Activated naive CD4-positive, alpha-beta T cell treated with anti-CD3 and anti-CD28 coated beads for 36 hours (primary cell): ENCODE measurements at places on chromosomes 5 and 9. TPM values are rescaled to one million over a fixed set of nuclear protein-coding genes. Genes with fewer than 3 reads are reported as not detected.
A peak's percentile ranks its signal among the peaks of the same experiment; 100 is the strongest.

- no peak for DNase-seq
Observed at GRCh38 chr5:11928909-11929308, 24.7 kb upstream of the CTNND2 start.

DNA sequence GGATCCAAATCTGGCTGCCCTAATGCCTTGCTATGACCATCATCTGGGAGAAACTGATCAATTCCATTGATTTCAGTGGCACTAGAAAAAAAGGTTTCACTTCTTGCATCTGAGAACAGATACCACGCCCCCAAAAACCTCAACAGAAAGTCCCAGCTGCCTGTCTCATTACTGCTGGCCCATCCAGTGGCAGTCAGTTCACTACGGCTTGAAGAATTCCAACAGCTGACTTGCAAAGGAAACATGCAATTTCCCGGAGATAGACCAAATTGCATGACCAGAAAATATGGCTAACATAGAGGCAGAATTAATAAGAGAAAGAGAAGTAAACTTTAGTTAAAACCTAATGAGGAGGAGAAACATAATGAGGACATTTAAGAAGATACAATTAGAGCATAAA is 48.6 kb downstream of the UGCG start:
- peak; percentile 35 for DNase-seq

- peak; percentile 69 for DNase-seq
Observed at GRCh38 chr9:85425153-85425611, 316.6 kb downstream of the AGTPBP1 start.

- DNase-seq: no peak
Observed at GRCh38 chr5:40616781-40617180, 62.9 kb upstream of the PTGER4 start.

GRCh38 chr5:142597546-142598337 is 88.1 kb downstream of the FGF1 start:
- peak; percentile 42 for DNase-seq

DNA sequence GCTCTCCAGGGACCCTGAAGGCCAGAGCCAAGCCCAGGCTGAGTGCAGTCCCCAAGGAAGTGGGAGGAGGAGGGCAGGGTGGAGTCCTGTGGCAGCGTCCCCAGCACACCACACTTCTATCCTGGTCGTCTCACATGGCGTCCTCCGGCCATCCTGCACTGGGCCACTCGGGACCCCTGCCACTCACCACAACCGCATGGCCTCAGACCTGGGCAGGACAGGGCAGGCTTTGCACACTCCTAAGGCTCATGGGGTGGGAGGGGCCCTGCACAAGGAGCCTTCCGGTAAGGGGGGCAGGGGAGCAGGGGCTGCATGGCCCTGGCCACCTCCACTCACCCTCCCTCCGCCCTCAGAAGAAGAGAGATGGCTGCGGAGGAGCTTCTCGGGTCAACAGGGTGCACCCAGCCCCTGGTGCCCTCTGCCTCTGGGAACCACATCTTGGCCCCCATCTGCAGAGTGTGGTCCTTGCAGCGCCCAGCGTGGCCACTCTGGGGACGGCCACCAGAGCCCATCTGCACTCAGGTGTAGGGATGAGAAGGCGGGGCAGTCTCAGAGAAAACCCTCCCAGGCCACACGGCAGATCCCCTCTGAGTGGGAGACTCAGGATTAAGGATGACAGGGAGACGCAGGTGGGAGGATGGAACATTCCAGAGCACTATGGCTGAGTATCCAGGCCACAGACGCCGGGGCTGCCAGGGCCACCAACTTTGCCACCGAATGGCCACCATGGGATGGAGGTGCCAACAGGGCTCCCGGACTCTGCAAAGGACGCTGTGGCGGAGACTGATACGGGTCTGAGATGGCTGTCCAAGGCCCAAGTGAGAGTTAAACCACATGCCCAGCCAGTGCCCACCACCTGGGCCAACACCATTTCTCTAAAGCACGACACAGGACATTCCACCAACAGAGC is 7.6 kb downstream of the TPPP start:
- no peak for DNase-seq

GRCh38 chr5:151775025-151775606 is 3.4 kb downstream of the G3BP1 start:
- DNase-seq: no peak

DNA sequence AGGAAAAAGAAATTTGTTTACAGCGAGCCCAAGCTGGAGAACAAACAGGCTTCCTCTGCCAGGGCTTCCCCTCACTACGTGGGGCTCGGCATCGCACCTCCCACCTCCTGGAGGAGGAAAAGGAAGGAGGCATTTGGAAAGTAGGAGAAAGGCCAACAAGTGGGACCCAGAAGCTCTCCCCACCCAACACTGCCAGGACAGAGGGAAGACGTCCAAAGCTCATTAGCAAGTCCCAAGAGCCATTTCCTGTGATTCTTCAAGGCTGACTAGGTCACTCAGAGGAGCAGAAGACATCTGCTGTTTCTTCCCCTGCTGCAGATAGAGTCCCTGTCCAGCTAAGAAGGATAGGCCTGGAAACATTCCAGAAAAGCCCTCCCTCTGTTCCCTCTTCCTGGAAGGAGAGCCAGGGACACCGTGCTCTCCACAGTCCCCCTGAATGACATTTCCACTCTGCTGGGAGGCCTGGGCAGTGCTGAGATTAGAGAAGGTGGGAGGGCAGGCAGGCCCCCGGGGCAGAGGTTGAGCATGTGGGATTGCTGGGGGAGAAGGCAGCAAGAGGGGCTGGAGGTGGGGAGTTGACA is 57.0 kb upstream of the NEURL1B start:
- DNase-seq: no peak

TLX3 gene
- not detected for total RNA-seq

- DNase-seq: no peak
Observed at GRCh38 chr9:71758785-71759184, 9.5 kb downstream of the CEMIP2 start.

DNA sequence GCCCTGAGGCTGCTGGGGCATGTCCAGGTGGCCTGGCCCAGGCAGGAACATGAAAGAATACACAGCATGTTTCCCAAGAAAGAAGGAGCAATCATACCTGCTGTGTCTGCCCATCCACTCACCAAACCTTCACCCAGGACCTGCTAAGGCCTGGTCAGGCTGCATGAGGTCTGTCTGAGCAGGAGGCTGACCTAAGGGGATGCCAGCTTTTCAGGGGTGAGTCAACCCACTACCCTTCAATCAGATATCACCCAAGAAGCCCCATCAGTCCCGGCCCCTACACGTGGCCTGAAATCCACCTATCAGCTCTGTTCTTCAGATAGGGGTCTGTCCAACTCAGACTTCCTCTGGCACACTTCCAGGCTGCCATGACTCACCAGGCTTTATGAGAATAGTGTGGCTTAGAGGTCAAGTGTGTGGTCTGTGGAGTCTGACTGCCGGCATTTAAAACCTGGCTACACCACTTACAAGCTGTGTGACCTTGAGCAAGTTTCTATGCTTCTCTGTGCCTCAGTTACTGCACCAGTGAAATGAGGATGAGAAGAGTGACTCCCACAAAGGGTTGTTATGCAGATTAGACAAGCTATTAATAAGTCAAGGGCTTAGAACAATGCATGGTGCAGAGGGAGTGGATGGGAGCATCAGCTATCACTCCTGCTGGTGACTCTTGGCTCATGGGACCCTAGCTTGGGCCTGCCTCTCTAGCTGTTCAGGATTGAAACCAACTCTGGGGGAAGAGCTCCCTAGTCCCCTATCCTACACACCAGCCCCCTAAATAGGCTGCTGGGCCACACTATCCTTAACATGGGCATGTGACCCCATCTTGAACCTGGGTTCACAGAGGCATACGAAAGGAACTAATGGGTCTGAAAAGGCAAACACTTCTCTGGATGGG is 130.3 kb downstream of the PAX5 start:
- DNase-seq: peak; percentile 61

DNA sequence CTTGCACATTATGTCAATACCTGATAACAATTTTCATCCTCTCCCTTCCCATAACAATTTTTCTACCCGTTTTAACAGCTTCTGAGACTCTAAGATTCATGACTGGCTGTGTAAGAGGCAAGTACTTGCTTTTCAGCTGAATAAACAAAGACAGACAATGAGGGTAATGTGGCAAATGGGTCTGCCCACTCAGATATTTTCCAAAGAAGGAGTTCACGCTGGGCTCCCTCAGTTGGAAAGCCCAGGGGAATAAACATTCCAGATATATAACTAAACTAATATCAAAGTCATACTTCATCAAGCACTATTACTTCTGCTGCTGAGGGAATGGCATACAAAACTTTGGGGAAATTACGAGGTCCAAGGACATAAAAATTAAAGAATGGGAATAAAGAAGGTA is 24.4 kb downstream of the MEGF9 start:
- DNase-seq: no peak

- no peak for DNase-seq
Observed at GRCh38 chr5:115884704-115885103, 43.0 kb downstream of the AP3S1 start.

DNA sequence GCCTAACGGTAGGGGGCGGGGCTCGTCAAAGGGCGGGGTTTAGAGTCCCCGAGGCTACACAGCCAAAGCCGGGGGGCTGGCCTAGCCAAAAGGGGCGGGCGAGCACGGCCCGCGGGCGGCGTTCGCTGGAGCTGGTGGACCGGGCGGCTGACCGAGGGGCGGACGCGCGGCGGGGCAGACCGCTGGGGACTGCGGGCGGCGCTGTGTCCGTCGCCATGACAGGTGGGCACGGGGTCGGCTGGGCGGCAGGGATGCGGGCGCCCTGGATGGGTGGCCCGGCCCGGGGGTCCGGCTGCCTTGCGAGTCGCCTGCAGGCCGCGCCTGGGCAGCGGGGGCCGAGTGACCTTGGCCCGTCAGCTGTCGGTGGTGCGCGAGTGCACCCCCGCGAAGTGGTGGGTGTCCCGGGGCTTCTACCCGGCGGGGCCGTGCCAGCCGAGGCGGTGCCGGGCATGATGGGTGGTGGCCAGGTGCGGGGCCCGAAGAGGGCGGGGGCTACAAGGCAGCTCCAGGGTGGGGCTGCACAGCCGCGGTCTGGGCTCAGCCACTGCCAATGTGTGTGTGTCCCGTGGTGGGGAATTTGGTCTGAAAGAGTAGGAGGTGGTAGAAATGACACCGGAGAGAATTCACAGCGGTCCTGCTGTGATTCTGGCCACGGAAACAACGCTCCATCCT is at the start of gene CARD19:
Gene CARD19, plus strand, starts transcription at position 87 of the 672 bp plus-strand sequence. Its CDS starts 129 bp downstream, at position 216.
- DNase-seq: peak; percentile 53

GRCh38 chr5:120532835-120533234 is 68.7 kb downstream of the PRR16 start:
- DNase-seq: no peak

DNA sequence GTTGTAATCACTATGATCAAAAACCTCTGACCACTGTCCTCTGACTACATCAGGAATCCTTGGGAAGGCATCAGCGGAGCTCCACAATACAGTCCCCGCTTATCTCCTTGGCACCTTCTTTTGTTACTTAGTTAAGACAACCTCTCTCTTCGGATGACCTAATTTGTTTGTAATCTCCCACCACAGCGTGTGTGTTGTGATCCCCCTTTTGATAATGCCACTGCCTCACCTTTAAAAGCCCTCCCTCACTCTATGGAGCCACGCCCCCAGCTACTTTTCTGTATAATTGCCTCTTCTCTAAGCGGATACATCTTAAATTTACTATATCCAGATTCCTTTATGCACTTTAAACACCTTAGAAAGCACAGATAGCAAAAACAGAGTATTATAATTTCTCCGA is 35.9 kb downstream of the OR2Y1 start:
- DNase-seq: no peak
